Activated naive CD4-positive, alpha-beta T cell treated with anti-CD3 and anti-CD28 coated beads, Interleukin-2, amount 10 ng/mL, durations not matched to agents 7 days and 5 days (primary cell): ENCODE measurements at places on chromosomes 4 and X.

GRCh38 chr4:68011684-68012083 lies 48.4 kb upstream of the TMPRSS11A start:
- no peak for DNase-seq

- no peak for DNase-seq
Observed at GRCh38 chr4:124318292-124318691, 394.2 kb downstream of the ANKRD50 start.

GRCh38 chrX:65831268-65831667 lies 163.8 kb downstream of the MSN start:
- DNase-seq: no peak

DNA sequence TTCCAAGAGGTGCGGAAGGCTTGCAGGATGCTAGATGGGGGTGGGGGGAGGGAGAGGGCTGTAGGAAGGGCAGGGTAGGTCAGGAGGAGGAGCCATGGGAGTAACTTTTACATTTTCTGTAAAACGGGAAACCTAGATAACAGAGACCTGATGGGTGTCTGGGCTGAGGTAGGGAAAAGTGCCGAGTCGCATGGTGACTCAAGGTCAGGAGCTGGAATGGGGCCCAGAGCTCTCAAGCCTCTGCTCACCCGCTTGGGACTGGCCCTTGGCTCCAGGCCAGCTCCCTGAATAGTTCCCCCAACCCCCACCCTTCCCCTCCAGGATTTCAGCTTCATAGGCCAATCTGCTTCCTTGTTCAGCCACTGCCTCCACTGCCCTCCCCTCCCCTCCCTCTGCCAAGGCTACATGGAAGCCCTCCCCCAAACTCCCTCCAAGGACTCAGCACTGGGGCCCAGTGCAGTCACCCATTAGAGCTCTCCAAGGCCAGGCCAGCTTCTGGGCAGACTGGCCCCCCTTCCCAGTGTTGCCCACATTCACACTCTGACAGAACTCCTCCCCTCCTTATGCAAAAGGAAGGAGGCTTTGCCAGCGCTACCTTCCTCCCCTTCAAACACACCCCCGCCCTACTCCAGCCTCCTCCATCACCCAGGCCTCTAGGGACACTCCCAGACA lies 43.6 kb downstream of the TSC22D3 start:
- no peak for DNase-seq

GRCh38 chr4:39689970-39690369 lies 8.0 kb upstream of the UBE2K start:
- DNase-seq: no peak

- DNase-seq: no peak
Observed at GRCh38 chrX:87900320-87900908, 382.8 kb downstream of the KLHL4 start.

GRCh38 chr4:83356899-83357661 lies 22.4 kb upstream of the HPSE start:
- no peak for DNase-seq

DNA sequence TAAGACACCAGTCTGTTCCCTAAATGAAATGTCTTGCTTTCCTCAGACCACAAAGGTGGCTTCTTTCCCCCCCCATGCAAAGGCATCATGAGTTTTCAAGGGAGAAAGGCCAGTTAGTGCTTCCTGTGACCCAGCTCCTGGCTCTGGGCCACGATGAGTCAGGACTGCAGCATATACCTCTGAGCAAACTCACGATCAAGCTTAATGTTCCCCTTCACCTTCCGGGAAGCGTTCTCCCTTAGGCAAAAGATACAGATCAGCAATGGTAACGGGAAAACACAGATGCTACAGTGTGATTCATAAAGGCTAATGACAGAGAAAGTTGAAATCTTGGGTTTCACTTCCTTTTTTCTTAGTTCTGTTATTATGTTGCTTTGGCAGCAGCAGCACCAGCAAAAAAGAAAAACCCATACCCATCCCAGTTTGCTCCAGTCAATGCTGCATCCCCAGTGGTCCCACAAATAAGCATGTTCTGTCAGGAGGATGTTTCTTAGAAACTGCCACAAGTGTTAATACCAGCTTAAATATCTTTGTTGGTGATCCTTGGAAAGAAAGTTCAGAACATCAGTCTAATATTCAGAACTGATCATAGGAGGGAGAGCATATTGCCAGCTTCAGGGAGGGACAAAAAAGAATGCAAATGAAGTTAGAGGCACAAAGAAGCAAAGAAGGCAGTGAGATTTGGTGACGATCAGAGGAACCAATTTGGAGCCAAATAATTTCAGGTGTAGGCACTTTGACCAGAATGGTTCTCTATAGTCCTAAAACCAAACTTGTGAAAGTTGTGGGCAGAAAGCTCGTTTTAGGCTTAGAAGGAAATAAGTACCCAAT lies 41.2 kb downstream of the LONRF3 start:
- no peak for DNase-seq

- DNase-seq: peak; percentile 69
Observed at GRCh38 chrX:153662266-153662665, 11.3 kb downstream of the PNCK start.

DNA sequence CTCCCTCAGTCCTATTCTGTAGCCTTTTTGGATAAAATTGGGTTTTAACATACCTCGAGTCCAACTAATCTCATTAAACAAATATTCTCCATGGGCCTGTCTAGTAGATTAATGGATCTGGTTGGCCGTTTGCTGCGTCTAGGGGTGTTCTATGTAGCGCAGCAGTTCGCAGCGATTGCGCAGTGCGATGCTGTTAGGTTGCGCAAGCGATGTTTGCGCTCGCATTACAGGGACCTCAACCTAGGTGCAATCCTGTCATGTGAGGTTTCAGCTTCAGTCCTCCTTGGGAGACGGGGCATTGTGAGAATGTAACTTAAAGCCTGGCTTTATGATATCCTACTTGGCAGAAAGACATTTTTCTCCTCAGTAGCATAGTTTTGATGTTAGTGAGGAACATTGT lies 14.0 kb downstream of the OGT start:
- no peak for DNase-seq

GRCh38 chrX:132504417-132504816 lies 15.6 kb upstream of the MBNL3 start:
- DNase-seq: no peak

GRCh38 chr4:53205970-53206369 lies 159.9 kb downstream of the SCFD2 start:
- no peak for DNase-seq

- no peak for DNase-seq
Observed at GRCh38 chr4:83910693-83911092, 374.8 kb downstream of the GPAT3 start.

- no peak for DNase-seq
Observed at GRCh38 chrX:87626996-87627395, 109.4 kb downstream of the KLHL4 start.

- DNase-seq: no peak
Observed at GRCh38 chrX:154444755-154445246, 860 bp downstream of the FAM50A start.

- no peak for DNase-seq
Observed at GRCh38 chr4:162793571-162793970, 373.1 kb downstream of the NAF1 start.

DNA sequence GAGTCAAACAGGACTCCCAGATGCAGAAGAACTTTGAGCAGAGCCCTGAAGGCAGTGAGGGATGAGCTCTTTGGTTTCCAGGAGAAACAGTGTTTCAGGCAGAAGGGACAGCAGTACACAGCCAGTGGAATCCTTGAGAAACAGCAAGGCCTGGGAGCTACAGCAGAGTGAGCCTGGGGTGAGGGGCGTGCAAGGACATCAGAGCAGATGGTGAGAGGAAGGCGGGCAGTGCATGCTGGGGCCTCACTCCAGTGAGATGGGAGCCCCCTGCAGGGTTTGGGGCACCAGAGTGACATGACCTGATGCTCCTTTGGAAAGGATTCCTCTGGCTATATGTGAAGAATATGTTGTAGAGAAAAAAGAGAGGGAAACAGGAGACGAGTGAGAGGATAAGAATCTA lies 98.1 kb upstream of the EGFL6 start:
- no peak for DNase-seq

DNA sequence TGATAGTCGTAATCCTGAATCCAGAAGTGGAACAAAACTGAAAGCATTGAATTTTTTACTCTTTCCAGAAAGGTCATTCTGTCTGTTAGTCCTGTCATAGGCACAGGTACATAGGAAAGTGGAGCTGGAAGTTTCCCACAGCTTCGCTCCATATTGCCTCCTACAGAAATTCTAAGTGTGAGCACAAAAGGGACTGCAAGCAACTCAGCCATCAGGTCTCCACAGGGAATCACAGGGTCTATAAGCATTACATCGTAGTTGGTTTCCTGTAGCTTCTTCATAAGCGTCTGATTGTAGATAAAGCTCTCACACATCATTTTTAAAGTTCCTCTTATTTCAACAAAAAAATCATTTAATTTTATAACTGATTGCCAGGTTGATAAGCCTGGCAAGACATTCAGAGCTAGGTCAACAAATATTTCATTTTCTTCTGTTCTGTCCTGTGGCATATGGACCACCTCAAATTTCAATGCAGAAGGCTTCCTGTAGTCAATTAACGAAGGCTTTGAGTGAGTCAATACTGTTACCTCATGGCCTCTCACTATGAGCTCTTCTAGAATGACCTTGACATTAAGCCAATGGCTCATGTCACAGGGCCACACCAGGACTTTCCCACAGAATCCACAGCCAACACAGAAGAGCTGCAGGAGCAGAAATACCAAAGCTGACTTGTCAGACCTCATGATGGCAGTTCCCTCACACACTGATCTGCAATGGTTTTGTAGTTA lies at the start of gene UGT2A3:
TSS of gene UGT2A3 (minus strand) at position 727 of the 728 bp plus-strand sequence. CDS start at position 683, 44 bp downstream.
- DNase-seq: no peak

DNA sequence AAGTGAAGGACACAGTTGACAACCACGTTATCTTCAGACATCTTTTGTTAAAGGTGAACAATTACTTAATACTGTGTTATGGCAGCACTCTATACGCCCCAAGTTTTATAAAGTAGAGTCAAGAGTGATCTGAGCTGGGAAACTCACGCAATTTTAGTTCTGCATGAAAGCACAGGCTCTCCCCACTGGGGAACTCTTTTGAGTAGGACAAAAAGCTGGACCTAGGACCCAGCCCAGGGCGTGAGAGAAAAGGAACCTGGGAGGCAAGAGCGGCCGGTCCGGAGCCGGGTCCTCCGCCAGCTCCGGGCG lies 152.6 kb upstream of the SLC4A4 start:
- DNase-seq: no peak

- DNase-seq: no peak
Observed at GRCh38 chr4:124060261-124060918, 652.1 kb downstream of the ANKRD50 start.

DNA sequence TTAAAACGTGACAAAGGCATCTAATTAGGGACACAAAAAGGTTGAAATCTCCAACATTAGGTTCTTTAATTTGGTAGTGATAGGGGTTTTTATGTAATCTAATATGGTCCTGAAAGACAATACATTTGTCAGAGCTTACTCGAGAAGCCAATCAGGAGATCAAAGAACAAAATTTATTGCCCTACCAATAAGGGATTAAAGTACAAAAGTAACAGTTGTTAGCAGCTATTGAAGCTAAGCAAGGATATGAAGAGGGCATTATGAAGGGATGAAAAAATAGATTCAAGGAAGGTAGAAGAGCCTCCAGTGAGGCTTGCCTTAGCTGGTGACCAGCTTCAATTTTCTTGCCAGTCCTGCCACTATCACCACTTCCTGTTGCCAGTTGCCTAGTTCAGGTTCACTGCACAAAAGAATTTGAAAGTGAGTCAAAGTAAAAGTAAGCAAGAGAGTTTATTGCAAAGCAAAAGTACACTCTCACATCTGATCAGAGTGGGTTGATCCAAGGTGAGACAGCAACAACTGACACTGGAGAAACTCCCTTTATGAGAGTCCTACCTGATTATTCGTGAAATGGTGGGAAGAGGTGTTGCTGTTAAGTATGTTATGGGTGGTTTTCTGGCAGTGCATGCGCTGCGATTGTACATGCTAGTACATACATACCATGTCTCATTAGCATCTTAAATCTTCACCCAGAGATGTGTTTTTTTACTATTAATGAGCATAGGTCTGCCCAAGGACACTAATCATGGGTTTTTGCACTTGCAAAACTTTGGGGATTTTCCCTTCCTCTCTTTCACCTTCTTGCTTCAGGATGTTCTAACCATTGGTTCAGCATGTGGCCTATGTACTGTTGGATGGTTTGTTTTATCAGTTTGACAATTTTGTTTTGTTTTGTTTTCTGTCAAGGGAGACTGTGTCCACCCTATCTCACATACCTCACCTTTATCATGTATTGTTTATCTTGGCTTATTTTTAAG lies 263.2 kb upstream of the ITM2A start:
- no peak for DNase-seq

DNA sequence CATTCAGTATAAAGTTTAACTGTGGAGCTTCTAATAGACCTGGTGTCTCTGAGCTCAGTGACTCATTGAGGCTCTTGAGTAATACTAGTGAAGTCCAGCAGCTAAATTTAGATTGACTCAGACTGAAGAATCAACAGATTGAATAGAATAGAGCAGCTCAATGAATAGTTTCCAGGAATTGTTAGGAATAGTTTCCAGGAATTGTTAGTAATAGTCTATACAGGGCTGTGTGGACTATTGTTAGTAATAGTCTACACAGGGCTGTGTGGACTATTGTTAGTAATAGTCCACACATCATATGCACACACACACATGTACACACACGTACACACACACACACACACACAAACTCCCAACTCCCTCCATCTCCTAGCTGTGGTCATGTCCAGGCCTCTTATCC lies 3.0 kb downstream of the GIMD1 start:
- DNase-seq: no peak

GRCh38 chr4:107902715-107903114 lies 28.6 kb upstream of the CYP2U1 start:
- DNase-seq: no peak
